ENCODE measurements at places on chromosomes 13 and 19.

DNA sequence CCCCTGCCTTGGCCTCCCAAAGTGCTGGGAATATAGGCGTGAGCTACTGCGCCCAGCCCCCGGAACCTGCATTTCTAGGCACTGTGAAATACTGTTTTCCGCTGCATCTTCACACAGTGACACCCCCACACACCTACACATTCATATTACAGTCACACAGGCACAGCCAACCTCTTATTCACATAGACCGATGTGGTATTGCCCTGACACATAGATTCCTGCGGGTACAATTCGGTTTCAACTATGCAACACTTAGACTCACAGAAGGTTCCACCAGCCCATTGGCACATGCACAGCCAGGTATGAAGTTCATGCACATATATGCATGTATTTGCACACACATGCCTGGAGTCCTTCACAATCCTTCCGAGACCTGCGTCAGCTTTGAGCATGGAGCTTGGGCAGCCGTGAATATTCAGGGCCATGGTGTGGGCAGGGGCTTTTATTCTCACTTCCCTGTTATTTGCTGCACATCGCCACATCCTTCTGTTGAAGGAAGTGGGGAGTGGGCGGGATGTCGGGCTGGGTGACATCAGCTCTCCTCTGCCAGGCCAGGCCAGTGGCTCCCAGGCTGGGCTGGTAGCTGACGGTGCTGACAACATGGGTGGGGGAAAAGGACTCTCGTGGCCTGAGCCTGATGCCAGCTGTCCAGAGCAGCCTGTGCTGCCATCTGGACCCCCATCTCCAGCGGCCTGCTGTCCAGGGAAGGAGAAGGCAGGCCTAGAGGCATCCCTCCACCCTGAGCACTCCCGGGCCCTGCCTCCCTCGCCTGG lies 5.4 kb upstream of the CDC37 start:
- DNase-seq = no peak

DNA sequence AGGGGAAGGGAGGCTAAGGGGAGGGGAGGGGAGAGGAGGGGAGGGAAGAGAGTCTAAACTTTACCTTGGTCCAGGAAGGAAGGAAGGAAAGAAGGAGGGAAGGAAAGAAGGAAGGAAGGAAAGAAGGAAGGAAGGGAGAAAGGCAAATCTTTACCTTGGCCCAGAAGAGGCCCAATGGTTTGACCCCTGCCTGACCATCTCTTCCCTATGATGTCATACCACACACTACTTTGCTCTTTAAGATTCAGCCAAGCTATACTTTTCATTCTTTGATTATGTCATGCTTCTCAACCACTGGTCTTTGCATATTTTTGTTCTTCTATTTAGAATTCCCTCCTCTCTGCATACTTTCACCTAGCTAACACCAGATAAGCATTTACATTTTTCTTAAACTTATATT lies 1077.5 kb downstream of the PCDH9 start:
- no peak for DNase-seq

DNA sequence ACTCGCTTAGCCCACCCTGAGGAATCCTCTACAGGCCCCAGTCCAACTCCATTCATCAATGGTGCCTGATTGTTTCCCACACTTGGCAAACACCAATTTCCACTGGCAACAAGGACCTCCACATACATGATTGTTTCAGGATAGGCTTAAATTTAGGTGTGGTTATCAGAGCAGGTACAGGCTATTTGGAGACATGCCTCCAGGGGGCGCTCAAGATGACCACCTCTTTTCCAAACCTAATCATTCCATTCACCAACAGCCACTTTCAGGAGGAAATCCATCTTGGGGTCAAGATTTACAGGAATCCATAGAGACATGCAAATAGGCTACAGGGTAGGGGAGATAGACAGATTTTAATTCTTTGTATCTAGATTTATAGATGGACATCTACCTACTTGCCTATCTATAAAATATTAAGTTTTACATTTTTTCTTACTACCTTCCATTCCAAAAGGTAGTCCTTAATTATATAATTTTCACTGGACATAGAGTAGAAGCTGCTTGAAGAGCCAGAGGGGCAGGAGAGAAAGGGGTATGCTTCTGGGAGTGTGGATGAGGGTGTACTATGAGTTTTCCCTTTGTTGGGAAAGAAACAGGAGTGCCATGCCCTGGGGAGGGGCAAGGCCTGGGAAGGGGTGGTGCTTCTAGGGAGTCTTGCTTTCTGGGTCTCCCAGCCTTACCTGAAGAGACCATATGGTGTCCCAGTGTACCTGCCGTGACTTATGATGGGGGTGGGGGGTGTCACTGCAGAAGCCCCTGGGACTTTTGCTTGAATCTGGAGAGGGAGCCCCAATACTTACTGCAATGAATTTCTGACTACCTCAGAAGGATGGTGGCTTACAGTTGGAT lies 14.1 kb upstream of the PCDH8 start:
- DNase-seq = no peak

GRCh38 chr19:17156947-17157302 lies 58.2 kb upstream of the USE1 start:
- DNase-seq = no peak

- no peak for DNase-seq
Observed at GRCh38 chr13:106089261-106089980, 446.0 kb downstream of the EFNB2 start.

- no peak for DNase-seq
Observed at GRCh38 chr13:49439609-49440008, 4.3 kb downstream of the CAB39L start.

DNA sequence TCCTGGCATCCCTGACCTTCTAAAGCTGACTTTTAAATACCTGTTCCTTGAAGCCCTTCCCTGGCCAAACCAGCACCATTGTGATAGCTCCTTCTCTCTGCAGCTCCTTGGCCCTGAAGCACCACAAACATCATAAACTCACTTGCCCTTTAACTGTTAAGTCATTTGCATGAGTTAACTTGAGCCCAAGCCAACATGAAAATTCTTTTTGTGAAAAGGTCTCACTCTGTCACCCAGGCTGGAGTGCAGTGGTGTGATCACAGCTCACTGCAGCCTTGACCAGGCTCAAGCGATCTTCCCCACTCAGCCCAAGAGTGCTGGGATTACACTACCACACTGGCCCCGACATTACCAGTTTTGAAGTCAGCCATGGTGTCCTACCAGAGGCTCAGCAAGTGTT lies 87.8 kb downstream of the ZIC5 start:
- no peak for DNase-seq

DNA sequence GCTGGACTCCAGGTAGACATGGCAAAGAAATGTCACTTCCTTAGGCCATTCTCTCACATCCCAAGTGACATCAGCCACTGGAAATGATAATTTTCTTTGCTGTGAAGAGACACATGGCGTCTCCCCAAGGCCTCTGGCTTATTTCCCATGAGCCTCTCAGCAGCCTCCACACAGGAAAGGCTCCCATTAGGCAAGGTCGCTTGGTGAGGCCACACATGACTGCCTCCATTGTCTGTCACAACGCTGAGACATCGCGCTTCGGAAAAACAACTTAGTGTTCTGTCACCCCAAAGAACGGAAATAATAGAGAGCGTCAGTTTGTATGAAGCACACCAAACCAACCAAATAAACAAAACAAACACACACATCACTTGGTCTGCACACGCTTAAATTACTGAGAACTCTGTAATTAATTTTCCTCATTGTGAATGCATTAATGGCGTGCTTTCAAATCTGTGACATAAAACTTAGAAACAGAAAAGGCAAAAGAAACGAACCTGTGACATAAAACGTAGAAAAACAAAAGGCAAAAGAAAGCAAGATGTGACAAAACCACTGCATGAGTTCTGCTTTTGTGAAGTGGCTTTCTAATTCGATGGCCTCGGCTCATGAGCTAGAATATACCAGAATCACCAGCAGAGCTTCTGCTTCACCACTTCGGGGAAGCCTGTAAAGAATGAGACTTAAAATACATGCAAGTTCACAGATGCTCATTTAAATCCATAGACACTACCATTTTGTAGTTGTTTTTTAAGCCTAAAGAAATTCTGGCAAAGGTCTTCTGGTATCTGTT lies 404.2 kb upstream of the SGCG start:
- DNase-seq = no peak

DNA sequence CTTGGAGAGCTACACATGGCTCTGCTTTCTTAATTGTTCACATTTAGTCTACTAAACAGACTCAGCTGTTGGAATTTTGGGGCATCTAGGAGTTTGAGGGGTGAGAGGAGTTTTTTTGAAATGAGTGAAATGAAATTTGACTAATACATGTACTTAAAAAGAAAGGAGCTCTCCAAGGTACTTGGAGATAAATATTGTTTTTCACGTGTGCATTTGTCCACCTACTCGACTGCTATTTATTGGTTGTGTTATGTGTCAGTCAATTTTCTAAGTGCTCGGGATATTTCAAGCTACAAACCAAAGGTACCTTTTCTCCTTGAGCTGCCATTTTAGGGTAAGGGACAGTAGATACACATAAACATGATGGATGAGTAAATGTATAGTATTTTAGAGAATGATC lies 697.0 kb downstream of the LIG4 start:
- peak; percentile 1 for DNase-seq

GRCh38 chr19:29708554-29709439 lies 6.3 kb downstream of the C19orf12 start:
- no peak for DNase-seq

DNA sequence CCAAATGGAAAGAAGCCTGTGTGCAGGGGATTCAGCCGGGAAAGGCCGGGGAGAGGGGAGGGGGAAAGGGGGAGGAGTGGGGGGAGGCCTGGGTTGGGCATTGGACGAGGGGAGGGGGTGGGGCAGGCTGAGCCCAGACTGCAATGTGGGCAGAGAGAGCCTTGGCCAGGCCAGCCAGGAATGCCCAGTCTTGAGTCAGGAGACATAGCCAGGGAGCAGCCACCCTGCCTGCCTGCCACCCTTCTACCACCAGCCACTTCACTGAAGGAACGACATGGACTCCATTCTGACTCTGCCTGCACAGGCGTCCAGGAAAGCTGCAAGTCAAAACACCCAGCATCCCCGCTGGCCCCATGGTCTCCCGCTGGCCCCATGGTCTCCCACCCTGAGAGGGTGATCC lies 498 bp downstream of the PROZ start:
- DNase-seq = no peak

GRCh38 chr13:53759016-53759415 lies 730.4 kb downstream of the OLFM4 start:
- no peak for DNase-seq

DNA sequence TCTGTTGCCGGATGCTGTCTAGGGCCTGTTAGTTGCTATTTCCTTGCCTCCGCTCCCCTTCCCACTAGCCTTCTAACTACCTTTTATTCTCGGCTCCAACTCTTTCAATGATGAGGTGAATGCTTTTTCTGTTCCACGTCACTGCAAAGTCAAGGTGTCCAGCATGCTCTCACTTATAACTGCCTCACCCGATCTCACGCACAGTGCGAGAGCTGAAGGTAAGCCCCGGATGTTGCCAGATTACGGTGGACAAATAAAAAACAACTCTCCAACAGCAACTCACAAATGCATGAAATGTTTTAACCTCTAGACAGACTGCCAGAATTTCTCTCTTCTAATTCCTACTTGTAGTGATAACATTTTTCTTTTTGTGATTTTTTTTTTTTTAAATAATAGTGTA lies 169.9 kb downstream of the STK24 start:
- DNase-seq = no peak

GRCh38 chr13:58630794-58631193 lies 999.2 kb downstream of the PCDH17 start:
- no peak for DNase-seq

GRCh38 chr19:41133260-41133659 lies 19.0 kb downstream of the CYP2F1 start:
- DNase-seq = no peak

Data from left renal cortex interstitium (tissue), 4 donors.